ENCODE measurements at places on chromosomes 6 and 20.

DNA sequence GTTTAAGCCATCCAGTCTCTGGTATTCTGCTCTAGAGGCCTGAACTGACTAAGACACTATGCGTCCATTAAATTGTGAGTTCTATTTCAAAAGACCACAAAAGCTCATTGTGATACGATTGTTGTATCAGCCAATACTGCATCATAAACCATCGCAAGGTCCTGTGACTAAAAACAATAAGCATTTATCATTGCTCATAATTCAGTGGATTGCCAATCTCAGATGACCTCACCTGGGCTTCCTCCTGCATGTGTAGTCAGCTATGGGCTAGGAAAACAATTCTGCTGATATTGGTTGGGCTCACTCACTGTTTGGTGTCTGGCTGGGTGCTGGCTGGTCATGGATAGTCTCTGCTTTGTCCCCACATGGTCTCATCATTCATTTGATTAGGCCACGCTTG, 592.7 kb upstream of the BTBD3 start:
- no peak for DNase-seq

- no peak for DNase-seq
Observed at GRCh38 chr6:146912730-146913685, 291.2 kb upstream of the STXBP5 start.

- no peak for DNase-seq
Observed at GRCh38 chr20:44533928-44534327, 12.1 kb upstream of the SERINC3 start.

DNA sequence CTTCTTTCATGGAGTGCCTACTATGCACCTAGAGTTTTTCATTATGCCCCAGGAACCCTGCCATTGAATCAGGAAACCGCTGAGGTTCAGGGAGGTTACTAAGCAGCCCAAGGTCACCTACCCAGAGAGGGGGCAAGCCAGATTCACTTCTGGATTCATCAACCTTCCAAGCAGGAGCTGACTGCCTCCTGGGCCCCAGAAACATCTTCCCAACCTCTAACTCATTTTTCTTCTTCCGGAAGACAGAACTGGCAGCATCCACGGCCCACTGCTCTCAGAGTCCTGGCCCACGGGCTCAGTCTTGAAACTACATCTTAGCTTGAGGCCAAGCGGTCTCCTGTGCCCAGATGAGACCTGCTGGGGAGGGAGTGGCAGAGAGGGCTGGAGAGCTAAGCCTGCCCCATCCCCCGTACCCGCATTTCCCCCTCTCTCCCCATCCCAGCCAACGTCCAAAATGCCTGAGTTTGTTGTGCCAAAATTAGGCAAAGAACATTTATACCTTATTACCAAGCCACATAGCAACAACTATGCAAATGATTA, 281.0 kb downstream of the CDC5L start:
- DNase-seq = no peak

- DNase-seq = no peak
Observed at GRCh38 chr6:40281402-40281801, 305.8 kb downstream of the LRFN2 start.

- peak; percentile 88 for DNase-seq
Observed at GRCh38 chr6:26311385-26312095, 53.5 kb upstream of the BTN3A2 start.

GRCh38 chr20:23251779-23252178, 98.8 kb upstream of the NXT1 start:
- DNase-seq = no peak

GRCh38 chr6:21523652-21524051, 69.9 kb upstream of the SOX4 start:
- no peak for DNase-seq

GRCh38 chr20:17726902-17727301, 27.1 kb downstream of the BANF2 start:
- DNase-seq = no peak

- DNase-seq = peak; percentile 67
Observed at GRCh38 chr20:13105864-13106457, 97.2 kb downstream of the SPTLC3 start.

DNA sequence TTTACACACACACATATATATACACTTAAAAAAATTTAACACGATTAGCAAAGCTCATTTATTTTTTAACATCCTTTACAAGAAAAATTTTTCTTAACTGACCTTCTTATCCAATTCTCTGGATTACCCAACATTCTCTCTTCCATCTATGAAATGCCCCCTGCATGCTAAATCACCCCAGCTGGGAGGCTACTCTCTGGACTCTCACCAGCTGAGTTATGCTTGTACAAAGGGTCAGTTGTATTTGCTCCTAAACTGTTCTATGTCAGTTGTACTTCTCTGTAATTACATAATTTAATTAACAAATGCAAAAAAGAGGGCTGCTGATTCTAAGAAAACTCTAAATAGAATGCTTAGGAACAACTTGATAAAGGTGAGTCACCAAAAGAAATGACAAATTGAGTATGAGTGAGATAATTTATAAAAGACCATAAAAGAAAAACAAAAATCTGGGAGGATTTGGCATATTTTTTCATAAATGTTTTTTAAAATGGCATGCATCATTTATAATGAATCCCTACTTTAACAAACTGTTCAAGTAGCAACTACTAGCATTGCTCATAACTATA, 120.5 kb downstream of the KIF13A start:
- DNase-seq = no peak

DNA sequence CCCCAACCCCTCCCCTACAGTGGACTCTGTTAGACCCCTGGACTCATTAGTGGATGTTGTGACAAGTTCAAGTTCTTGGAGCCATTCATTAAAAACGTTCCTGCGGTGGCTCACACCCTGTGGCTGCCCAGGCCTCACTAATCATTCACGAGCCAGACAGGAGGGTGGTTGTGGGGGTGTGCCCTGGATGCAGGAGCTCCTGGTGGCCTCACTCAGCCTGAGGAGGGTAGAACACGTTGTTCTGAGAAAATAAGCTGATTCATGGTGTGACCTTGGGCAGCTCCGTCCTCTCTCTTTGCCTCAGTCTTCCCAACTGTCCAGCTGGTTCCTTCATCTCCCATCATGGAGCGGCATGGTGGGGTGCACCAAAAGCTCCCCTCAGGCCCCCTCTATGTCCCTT, 16.7 kb downstream of the SLC13A3 start:
- no peak for DNase-seq

GRCh38 chr6:129597023-129597713, 112.8 kb downstream of the ARHGAP18 start:
- DNase-seq = no peak

- no peak for DNase-seq
Observed at GRCh38 chr6:108836061-108836460, 12.2 kb upstream of the ARMC2 start.

GRCh38 chr6:1316489-1316971, 4.6 kb downstream of the FOXQ1 start:
- peak; percentile 44 for DNase-seq

DNA sequence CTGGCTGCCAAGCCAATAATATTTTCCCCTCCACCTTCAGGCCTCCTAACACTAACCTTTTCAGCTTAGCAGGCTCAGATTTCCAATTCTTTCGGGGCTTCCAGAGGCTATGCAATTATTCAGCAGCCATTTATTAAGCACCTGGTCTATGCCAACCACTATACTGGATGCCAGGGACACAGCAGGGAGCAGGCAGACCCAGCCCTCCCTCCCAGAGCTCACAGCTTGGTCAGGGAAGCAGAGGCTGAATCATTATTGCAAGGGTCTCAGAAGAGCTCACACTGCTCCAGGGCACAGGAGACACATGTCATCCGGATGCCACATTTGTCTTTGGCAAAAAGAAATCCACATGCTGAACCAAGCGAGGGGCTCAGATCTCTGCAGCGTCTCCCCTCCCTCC, 1.3 kb downstream of the BPIFB1 start:
- DNase-seq = no peak

- no peak for DNase-seq
Observed at GRCh38 chr20:56988446-56988845, 278.0 kb downstream of the BMP7 start.

DNA sequence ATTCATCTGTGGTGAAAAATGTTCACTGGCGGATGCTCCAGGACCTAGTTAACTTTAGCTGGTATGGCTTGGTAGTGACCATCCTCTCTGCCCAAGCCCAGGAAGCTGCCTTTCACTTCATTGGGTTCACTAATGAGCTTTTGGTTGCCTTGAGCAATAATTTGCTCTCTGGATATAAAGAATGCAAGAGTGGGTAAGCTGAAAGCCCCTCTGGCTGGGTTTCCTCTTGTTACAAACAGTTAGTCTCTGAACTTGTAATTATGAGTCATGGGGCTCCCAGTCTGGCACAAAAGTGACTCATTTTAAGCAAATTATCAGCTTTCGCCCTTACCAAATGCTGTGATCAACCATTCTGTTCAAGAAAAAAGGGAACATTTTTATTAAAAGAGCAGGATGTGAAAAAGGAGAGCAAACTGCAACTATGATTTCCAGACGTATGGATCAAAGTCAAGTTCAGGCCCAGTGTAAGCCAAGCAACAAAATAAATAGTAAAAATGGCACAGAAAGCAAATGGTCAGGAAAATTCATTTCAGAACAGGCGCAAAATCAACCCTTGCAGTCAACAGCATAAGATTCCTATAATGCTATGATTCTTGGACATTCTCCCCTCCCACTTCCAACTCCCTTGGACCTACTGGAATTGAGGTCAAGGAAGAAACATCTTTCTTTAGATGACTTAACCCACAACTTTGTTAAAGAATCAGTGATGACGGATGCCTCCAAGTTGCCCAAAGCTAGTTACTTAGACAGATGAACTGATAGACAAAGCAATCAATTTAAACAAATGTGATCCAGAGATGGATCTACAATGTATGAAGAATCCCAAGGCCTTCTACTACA, 130.0 kb upstream of the KCNK16 start:
- DNase-seq = peak; percentile 3

DNA sequence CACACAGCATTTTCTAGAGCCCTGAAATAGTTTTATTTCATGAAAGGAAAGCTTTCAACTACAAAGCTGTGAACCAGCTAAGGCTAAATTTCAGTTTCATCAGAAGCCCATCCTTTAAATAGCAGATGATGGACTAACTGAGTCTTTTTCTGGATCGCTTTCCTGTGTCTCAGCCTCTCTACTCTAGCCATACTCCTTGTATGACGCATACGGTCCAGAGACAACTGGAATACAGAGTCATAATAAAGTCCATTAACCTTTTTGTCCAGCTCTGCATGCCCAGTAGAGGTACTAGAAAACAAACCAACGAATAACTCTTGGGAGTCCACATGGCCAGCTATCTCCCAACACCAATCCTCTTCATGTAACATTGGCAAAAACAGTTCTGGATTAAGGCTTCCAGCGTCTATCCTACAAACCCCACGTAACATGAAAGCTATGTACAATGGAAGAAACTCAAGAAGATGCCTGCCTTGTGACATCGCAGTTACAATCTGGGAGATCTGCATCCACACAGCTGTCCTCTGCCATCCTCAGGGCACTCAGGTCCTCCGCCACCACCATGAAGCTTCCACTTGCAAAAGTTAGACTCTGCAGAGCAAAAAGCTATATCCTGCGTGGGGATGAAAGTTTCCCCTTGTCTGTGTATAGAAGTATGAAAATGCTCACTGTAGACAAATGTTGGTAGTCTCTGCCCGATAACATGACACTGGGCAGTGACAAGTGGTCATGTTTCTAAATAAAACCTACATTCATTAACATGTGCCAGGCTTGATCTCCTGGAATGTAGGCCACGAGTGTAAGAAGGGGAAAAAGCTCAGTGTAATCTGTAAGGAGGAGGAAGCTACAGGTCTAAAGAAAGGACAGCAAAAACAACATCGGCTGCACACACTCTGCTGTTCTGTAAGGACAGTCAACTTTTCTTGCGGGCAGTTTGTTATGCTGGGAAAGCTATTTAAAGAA, 360.4 kb downstream of the ESR1 start:
- no peak for DNase-seq

- DNase-seq = no peak
Observed at GRCh38 chr6:135655055-135655454, 157.5 kb upstream of the AHI1 start.

GRCh38 chr20:53294804-53295203, 298.8 kb downstream of the ZNF217 start:
- no peak for DNase-seq

GRCh38 chr20:23264545-23264944, 86.0 kb upstream of the NXT1 start:
- no peak for DNase-seq

- no peak for DNase-seq
Observed at GRCh38 chr6:45388328-45388727, 10.6 kb upstream of the SUPT3H start.

- DNase-seq = no peak
Observed at GRCh38 chr6:33030245-33030644, 20.9 kb upstream of the HLA-DOA start.

DNA sequence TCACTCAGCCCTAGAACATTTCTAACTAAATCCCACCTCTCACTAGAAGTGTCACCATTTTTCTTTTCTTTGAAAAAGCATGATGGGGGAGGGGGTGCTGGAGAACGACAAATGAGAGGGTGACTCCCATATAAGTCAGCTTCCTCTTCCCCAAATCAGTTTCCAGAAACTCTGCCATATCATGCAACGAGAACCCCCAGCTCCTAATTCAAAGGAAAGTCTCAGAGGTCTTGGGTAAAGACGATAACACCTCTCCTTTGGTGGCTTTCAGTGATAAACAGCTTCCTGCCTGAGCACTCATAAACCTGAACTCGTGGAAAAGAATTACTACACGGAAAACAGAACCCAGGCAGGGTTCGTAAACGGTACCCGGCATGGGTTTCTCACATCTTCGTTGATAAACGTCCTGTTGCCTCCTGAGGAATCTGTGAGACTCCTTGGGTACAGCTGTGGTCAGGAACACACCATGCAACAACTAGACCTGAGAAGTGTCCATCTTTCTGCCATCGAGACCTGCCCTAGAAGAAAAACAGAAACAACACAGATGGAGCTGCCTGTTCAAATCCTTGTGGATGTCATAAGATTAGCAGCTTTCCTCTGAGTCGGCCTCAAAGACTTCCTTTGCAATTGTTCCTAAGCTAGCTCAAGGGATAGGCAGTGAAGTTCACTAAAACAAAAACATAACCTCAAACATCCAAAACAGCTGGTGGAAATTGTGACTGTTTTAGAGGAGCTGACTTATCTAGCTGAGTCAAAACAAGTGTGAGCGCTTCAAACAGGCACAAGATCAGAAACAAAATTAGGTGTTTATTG, 185.8 kb upstream of the PRDM1 start:
- DNase-seq = no peak

GRCh38 chr6:3367630-3368029, 89.2 kb downstream of the SLC22A23 start:
- DNase-seq = no peak

DNA sequence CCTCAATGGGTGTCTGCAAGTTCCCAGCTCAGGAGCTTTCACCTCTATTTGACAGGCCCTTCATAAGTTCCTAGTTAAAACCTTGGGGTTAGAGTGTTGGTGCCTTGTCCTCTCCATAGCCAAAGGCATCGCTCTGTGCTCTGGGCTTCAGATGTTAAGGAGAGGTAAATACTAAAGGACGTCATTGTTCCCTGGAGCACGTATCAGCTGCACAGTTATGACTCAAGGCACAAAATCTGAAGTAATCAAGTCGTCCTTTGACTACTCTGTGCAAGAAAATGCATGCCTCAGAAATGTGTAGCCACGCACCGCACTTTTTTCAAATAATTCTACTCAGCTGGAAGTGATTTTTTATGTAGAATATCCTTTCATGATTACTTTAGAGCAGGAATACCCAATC, 240.8 kb upstream of the QKI start:
- no peak for DNase-seq
